ENCODE measurements at places on chromosomes 3 and 15. TPM values are rescaled to one million over a fixed set of nuclear protein-coding genes. Genes with fewer than 3 reads are reported as not detected.

LEKR1 gene
- total RNA-seq, result 1.9 TPM

TARS3 gene
- 21.2 TPM for total RNA-seq

PRSS50 gene
- 1.9 TPM for total RNA-seq

FBXO40 gene
- not detected for total RNA-seq

DNA sequence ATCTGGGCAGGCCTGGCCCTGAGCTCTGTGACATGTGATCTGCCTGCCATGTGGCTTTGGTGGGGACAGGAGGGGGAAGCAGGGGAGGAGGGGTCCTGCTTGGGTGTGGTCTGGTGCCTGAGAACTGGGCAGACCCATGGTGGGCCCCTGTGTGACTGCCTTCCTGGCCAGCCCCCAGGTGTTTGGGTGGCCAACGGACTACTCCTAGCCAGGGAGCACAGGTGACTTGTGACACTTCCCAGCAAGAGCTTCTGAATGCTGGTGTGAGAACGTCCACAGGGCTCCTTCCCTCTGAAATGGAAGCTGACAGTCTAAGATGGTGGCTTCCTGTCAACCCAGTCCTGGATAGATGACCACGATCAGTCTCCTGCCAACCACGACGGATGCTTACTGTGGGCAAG lies 136.1 kb upstream of the MEF2A start:
- no peaks in the 10 kb centered on the region for H3K27me3 ChIP-seq
- H3K27ac ChIP-seq, result no peak overlapping the region
- no peak for DNase-seq
- H3K4me1 ChIP-seq, result no peaks in the 10 kb centered on the region
- no peaks in the 10 kb centered on the region for H3K36me3 ChIP-seq
- H3K4me3 ChIP-seq, result no peak overlapping the region

- H3K27me3 ChIP-seq, result no peaks in the 10 kb centered on the region
- H3K4me3 ChIP-seq, result no peak overlapping the region
- no peak for DNase-seq
These were observed 26.6 kb upstream of the GBE1 start for GRCh38 chr3:81788044-81788443.

DNA sequence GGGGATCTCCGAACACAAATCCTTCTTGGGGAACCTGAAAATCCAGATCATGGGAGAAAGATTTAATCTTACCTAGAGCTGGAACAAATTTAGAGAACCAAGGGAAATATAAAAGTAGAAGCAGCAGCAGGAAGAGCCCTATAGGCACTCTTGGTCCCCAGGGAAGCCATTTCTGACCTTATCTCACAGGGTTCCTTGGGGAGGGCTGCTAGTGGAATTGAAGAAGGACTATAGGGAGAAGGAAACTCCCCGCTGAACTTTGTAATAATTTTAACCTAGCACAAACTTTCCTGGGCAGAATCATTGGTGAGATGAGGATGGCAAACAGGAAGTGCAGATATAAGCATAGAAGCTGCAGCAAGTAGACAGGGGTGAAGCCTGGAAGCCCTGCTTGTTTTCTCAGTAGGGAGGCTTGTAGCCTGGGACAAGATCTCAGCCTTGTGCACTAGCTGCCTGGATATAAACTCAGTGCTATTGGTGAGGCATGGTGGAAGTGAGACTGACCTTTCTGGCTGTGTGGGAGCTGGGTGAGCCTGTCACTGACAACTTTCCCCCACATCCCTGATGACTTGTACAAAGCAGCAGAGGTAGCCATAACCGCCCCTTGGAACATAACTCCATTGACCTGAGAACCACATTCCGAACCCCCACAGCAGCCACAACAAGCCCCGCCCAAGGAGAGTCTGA lies 343.0 kb upstream of the TGFBR2 start:
- peaks cover 8% of the 10 kb centered on the region for H3K4me1 ChIP-seq
- no peaks in the 10 kb centered on the region for H3K36me3 ChIP-seq
- no peak for DNase-seq
- no peak overlapping the region for H3K27ac ChIP-seq
- no peaks in the 10 kb centered on the region for H3K27me3 ChIP-seq

DNA sequence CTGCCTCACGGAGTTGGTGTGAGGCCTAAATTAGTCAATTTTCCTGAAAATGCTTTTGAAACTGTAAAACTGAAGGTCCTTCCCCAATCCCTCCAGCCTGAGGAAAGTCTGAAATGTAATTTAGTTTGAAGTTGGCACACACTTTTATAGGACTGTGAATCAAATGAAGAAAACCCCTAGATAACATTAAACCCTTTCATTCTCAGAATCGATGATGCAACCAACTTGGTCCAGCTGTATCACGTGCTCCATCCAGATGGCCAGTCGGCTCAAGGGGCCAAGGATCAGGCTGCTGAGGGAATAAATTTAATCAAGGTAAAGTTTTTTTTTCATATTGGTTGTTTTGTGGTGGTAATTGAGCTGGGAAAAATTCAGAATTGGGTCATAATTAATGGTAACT lies 11.7 kb downstream of the MRPS22 start:
- DNase-seq, result no peak
- peaks cover 18% of the 10 kb centered on the region for H3K4me1 ChIP-seq
- H3K36me3 ChIP-seq, result peaks cover 23% of the 10 kb centered on the region

DNA sequence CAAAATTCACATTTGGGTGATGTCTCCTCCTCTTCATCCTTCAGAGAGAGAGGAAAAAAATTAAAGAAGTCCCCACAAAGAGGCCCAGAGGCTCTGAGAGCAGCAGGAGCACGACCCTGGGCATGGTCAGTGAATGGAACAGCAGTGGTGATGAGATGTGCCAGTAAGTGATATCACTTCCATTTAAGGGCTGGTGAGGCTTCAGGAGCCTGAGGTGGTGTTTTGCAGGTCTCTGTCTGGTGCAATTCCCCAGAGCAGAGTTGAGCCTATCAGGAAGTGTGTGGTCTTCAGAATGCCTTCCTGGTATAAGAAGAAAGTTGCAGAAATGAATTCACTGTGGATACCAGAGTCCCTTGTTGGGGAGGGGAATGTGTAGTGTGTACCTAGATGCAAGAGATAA lies 21.4 kb downstream of the ERICH6 start:
- no peaks in the 10 kb centered on the region for H3K27me3 ChIP-seq
- H3K27ac ChIP-seq, result no peak overlapping the region
- no peaks in the 10 kb centered on the region for H3K36me3 ChIP-seq
- no peaks in the 10 kb centered on the region for H3K4me1 ChIP-seq
- no peak for DNase-seq
- no peak overlapping the region for H3K4me3 ChIP-seq

DNA sequence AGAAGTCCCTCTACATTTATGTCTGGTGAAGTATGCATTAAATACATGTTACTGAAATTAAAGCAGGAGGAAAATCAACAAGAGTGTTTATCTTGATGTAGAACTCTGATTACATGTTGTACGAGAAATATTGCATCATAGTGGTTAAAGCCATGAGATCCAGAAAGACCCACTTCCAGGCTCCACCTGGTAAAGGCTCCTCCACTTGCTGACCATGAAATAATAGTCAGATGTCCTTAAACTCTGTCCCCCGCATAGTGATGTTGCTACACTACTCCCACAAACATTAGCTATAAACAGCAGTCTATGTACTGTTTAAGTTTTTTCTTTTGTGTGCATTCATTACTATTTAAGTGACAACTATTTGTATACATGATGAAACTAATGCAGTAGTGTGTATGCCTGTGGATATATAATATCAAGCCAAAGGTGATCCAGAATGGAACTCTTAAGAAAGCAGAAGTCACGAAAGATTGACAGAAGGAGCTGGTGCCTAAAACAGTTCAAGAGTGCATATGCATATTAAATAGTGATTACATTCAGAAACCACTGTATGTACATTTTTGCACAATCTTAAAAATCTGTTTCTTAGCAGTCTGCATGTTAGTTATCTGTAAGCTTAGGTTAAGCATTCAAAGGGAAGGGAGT lies 264.4 kb upstream of the KCNMB2 start:
- no peaks in the 10 kb centered on the region for H3K36me3 ChIP-seq
- no peak overlapping the region for H3K27ac ChIP-seq
- H3K4me3 ChIP-seq, result no peak overlapping the region
- no peaks in the 10 kb centered on the region for H3K27me3 ChIP-seq
- no peak for DNase-seq

DNA sequence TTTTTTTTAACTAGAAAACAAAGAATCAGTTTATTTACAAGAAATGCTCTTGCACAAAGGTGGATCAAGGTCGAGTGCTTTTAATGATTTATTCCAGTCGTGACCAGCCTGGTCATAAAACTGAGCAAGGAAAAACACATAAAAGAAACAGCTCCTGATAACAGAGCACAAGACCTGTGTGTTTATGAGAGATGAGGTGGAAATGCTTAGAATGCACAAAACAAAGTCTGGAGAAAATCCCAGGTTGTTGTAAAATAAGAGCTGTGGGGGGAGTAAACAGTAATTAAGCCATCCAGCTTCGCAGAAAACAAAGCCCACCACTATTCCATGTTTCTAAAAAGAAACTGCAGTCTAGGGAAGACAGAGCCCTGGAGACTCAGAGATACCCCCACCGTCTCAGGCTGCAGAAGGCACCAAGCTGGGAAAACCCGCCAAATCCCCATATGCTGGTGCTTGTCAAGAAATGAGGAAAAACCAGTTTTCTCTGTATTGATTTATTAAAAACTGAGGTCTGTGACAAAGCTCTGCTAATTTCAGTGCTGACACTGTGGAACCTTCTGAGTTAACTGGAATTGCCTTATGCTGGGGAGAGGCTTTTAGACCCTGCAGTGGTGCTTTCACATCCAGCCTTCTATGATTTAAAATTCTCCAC lies 139.3 kb downstream of the ADAMTS17 start:
- H3K4me1 ChIP-seq, result no peaks in the 10 kb centered on the region
- DNase-seq, result no peak
- H3K27me3 ChIP-seq, result no peaks in the 10 kb centered on the region
- no peak overlapping the region for H3K4me3 ChIP-seq
- H3K36me3 ChIP-seq, result no peaks in the 10 kb centered on the region
